LoVo (cell line): ENCODE measurements at places on chromosomes 2 and 18.

DNA sequence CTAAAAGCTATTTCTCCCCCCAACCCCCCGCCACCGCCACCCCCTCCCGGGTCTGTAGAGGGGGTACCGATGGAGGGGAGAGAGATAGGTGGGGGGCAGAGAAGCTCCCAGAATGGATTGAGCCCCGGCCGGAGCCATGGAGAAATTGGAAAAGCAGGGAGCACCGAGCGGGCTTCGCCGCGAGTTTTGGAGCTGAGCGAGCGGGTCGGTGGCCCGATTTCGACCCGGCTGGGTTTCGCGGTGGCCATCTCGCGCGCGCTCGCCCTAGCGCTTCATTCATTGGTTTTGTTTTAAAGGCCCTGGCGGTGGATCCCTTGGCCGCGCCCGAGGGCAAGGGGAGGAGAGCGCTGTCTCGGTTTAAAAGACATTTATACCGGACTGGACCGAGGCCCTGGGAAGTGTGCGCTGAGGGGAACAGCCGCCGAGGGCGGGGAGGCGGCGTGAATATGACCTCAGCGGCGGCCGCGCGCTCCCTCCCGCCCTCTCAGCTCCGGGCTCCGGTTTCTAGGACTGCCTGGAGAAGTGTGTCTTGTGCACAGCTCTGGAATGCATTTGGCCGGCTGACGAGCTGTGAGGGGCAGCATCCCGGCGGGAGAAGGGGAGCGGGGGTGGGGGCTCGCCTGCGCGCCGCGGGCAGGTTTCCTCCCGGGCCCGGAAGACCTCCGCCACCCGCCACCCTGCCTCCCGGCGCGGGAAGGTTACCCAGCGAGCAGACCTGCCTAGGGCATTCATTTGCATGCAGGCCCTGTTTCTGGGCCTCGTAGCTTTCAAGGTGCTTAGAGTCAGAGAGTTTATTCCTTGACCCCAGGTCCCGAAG lies 1.7 kb upstream of the SMAD7 start:
- peak; percentile 65 for DNase-seq

DNA sequence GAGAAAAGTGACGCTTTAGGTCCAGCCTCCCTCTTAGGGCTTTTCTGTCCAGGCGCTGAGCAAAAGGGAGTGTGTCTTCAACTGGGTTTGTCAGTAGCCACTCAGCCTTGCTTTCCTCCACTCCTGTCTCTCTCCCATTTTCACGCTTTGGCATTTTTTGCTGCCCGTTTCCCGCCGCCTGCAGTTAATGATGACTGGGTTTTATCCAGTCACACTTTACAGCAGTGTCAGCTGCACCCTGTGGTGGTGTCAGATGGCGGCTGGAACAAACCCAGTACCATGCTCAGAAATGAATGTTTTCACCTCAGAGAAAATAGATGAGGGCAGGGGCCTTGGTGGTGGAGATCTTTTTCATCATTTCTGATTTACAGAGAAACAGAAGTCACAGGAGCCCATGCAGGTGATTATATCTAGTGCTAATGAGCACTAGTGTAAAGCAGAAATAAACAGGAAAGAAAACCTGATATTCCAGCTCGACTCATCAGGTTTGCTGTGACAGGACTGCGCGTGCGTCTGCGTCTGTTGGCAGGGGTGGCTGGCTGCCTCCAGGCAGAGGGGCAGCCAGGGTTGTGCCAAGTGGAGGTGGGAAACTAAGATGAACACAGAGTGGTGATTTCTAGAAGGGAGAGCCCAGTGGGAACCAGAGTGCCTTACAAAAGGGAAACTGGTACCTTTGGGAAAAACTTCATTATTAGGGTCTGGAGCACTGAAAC lies 139.9 kb downstream of the TANC1 start:
- DNase-seq, result no peak

- no peak for DNase-seq
These were observed 219.0 kb upstream of the HS6ST1 start for GRCh38 chr2:128537646-128538045.

GRCh38 chr2:139814458-139814857 lies 1034.3 kb upstream of the NXPH2 start:
- no peak for DNase-seq

- no peak for DNase-seq
These were observed 21.1 kb upstream of the TMEM163 start for GRCh38 chr2:134739879-134740301.

- DNase-seq, result no peak
These were observed 72.2 kb upstream of the TEX51 start for GRCh38 chr2:126826491-126826890.

- no peak for DNase-seq
These were observed 57.7 kb downstream of the INHBB start for GRCh38 chr2:120403676-120404075.

DNA sequence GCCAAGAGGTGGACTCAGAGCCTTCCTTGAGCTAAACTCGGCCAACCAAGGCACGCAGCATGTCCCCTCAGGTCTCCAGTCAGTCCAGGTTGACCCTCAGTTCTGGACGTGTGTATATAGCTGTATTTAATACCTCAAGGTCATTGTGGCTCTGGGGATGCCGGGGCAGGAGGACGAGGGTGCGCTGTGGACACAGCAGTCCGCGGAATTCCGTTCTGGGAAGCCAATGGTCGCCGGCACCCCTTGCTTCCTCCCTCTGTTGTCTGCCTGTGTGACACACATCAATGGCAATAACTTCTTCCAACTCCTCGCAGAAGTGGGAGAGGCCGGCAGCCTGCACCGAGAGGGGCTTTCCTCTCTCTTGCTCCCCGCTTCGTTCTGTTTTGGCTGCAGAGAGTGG lies 27.7 kb downstream of the LBH start:
- no peak for DNase-seq

DNA sequence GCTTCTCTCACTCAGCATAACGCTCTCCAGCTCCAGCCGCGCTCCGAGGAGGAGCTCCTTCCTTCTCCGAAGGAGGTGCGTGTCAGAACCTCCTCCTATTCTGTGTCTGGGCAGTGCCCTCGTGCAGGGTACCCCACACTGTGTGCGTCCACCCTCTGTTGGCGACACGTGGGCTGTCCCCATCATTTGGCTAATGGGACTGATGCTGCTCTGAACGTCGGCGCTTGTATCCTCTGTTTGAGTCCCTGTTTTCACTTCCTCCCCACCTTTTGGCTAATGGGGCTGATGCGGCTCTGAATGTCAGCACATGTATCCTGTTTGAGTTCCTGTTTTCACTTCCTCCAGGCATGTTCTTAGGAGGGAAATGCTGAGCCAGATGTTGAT lies 22.2 kb downstream of the KCNG2 start:
- DNase-seq, result no peak

DNA sequence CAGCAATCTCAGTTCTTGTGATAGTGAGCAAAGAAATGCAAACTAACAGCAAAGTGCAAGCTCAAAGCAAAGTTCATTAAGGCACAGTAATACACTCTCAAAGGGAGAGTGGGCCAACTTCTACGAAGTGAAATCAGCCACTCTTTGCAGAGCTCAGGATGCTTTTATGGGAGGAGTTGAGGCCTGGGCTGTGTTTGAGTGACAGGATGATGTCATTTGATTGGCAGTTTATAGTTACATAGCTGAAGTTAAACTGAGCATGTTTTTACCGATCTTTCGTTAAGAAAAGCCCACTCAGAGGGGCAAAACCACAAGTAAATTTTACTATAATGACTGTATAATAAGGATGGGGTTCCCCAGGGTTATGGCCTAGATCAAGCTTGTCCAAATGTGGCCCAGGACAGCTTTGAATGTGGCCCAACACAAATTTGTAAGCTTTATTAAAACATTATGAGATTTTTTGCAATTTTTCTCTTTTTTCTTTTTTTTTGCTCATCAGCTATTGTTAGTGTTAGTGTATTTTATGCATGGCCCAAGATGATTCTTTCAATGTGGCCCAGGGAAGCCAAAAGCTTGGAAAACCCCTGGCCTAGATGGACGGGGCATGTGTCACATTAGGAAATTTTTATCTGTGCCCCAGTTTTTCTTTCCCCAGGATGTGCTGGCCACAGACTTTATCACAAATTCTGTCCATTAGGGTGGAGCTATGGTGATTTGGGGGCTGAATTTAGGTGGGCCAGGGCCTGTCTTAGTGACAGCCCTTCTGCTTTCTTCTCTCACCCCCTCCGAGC lies 8.3 kb upstream of the DNAH7 start:
- DNase-seq, result no peak

DNA sequence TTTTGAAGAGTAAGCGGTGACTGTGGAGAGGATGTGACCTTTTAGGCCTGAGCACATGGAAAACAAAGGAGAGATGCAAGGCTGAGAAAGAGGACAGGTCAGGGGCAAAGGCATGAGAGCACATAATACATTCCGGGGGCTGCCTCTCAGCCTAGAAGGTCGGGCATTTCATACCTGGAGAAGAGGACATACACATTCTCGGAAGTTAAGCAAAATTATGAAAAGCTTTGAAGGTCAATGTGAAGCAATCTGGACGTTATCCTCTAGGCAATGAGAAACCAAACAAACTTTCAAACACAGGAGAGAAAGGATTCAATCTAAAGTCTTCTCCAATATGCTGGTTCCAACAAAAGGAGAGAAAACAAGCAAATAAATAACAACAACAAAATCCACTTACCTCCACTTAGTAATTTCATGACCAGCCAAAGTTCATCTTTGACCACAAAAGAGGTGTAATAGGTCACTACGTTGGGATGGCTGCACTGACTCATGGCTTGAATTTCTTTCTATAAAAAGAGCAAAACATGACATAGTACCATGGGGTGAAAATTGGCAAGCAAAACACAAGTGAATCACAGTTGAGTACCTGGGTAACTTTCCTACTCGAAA lies 80.4 kb downstream of the STK39 start:
- peak; percentile 74 for DNase-seq

DNA sequence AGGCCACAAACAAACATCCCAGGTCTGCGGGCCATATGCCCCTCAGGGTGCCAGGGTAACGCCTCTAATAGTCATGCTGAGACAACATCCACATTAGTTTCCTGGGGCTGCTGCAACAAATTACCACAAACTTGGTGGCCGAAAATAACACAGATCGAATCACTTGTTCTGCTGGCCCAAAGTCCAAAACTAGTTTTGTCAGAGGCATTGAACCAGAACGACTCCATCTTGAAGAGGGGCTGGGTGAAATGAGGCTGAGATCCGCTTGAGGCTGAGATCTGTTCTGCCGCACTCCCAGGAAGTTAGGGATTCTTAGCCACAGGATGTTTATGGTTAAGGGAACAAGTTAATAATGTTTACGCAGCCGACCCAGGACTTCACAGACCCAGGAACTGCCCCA lies 66.7 kb downstream of the COPS8 start:
- DNase-seq, result no peak

GRCh38 chr2:168208652-168209051 lies 38.7 kb downstream of the STK39 start:
- DNase-seq, result no peak

GRCh38 chr2:32723467-32724079 lies 95.7 kb downstream of the TTC27 start:
- no peak for DNase-seq

DNA sequence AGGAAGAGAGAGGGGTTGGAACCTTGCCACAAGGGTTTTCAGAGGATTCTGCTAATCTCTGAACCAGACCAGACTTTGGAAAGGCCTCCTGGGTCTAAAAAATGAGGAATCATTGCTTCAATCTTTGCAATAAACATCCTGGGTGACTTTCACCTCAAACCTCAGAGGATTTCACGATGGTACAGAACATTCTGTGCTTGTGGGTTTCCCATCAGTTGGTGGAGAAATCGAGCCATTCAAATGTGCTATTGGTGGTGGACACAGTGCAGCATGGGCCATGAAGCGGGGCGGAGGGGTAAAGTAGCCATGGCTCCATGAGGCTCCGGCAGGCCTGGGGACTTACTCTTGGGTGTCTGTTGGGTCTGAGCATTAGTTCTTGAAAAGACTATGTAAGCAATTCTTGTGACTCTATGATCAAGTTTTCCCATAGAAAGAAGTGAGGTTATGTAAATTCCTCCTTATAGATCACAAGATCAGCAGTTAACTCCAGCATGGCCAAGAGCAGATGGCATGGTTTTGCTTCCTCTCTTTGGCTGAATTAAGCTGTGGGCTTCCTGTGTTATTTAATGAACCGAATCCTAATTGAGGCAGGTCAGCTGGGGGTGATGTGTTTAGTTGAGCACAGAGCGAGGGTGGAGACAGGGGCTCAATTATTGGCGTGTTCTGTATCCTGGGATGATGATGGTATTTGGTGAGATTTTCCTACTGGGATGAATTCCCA lies 1.9 kb upstream of the IL1R2 start:
- DNase-seq, result no peak

DNA sequence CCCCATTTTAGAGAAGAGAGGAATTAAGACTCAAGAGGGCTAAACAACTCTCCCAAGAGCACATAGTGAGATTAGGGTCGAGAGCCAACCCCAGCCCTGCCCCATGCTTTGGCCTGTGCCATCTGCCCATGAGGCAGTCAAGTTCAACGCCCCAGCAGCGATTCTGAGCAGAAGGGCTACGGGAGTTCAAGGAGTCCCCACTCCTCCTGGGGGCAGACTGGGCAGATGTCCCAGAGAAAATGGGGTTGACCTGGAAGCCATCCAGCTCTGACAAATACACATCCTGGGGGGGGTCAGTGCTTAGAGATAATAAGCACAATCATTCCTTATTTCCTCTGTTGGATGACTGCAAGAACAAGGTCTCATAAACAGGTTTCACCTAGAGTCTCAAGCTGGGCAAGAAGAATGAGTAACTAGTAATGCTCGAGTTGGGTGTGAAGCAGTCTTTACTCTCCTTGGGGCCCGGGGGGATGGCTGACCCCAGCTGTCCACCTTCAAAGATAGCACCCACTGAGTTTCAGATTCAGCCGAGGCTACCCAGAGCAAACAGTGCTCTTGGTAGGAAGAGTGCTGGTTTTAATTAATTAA lies 716.4 kb downstream of the RNF144A start:
- no peak for DNase-seq

DNA sequence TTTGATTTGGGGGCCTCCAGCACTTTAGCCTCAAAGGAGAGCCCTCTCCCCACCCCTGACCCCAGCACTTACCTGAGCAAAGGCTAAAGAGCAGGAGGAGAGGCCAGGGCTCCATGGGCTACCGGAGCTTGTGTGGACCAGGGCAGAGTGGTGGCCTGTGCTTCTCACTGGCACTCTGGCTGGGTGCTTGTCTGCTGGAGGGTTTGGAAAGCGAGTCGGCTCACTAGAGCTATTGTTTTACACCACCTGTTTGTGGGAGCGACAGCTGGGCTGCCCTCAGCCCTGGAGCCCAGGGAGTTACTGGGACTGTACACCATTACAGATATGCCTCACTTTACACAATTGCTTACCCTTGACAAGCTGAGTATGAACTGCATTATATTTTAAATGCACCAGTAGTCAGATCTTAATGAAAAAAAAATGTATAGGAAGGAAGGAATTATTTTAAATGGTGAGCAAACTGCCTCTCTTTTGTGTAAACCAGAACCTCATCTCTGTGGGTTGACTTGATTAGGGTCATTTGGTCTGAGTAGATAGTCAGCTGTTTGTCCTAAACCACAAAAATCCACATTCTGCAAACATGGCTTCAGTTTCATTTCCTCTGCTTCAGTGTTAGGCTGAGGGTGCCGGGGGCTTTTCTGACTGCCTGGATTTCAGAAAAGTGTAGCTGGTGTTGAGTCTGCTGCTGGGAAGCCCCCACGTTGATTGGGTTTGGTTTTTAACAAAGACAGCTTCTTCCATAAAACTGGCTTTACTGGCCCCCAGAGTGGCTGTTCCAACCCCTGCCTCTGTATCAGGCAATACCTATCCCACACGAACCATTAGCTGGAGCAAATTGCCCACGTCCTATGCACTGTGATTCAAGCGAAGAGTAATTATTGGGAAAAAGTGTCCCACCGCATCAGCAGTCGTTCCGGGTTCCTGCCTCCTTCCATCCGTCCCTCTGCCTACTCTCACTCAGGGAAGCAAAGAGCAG lies at the start of gene CHRNA1:
Gene CHRNA1 (minus strand): TSS at position 193 of the 976 bp plus-strand sequence. CDS start 78 bp downstream, at position 115.
- no peak for DNase-seq
